Heart right ventricle (tissue), 16 donors: ENCODE measurements at places on chromosomes 6 and 20. TPM values are rescaled to one million over a fixed set of nuclear protein-coding genes. Genes with fewer than 3 reads are reported as not detected.
A peak's percentile ranks its signal among the peaks of the same experiment; 100 is the strongest.

- DNase-seq: no peak
Observed at GRCh38 chr6:25888626-25889025, 14.6 kb upstream of the SLC17A3 start.

GRCh38 chr20:9112541-9113515, 43.9 kb downstream of the PLCB4 start:
- no peak for DNase-seq

DNA sequence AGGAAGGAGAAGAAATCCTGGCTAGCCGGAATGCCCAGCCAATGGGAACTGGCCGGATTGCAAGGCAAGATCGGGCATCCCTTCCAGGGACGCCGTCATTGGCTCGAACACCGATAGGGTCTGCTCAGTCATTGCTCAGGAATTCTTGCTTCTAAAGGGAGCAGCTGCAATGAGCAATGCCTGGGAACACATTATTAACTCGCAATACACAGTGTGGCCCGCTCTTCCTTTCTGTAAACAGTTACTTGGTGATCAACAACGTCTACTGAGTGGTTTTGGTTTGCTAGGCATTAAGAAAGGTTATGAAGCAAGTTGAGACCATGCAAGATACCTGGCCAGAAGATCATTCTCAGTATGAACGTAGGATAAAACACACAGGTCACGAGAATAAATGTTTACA, 165.4 kb upstream of the CITED2 start:
- DNase-seq: peak; percentile 56

GRCh38 chr20:32285082-32285620, 7.7 kb downstream of the KIF3B start:
- no peak for DNase-seq

DNA sequence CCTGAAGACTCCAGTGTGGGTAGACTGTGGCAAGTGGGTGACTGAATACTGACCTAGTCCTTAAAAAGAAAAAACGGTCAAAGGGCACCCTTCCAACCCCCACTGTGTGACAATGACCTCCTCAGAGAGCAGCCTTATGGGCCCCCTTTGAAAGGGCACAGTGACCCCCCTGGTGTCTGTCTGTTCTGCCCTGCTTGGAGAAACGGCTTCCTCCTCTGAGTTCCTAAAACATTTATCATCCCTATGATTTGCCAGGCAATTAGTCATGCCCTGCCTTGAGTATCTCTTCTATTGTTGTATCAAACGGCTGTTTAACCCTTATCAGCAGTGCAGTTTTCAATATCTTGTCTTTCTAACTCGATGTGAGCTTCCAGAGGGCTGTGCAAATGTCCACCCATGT, 21.0 kb upstream of the STX16 start:
- no peak for DNase-seq

- no peak for DNase-seq
Observed at GRCh38 chr20:62780204-62780603, 16.1 kb upstream of the MRGBP start.

GRCh38 chr6:9428421-9429172, 986.3 kb downstream of the TFAP2A start:
- DNase-seq: no peak

GRCh38 chr20:17602493-17602892, 32.6 kb downstream of the DSTN start:
- no peak for DNase-seq

DNA sequence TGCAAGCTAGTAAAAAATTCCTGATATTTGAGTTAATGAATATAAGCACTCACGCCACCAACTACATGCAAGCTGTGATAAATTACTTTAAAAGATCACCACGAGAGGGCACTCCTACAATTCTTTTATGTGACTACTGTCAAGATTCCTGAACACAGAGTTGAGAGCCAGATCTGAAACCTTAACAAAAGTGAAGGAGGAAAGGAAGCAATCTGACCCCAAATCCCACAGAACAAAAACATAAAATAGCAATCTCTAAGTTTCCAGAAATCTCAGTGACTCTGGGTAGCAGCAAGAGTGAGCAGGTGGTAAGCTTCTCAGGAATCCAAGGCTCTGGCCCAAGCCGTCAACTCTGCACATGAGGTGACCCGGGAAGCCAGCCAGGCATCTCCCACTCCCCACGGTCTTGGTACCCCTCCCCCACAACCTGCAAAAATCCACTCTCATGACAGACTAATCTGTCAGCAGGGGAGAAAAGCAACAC, 55.1 kb downstream of the STAU1 start:
- DNase-seq: peak; percentile 58

DNA sequence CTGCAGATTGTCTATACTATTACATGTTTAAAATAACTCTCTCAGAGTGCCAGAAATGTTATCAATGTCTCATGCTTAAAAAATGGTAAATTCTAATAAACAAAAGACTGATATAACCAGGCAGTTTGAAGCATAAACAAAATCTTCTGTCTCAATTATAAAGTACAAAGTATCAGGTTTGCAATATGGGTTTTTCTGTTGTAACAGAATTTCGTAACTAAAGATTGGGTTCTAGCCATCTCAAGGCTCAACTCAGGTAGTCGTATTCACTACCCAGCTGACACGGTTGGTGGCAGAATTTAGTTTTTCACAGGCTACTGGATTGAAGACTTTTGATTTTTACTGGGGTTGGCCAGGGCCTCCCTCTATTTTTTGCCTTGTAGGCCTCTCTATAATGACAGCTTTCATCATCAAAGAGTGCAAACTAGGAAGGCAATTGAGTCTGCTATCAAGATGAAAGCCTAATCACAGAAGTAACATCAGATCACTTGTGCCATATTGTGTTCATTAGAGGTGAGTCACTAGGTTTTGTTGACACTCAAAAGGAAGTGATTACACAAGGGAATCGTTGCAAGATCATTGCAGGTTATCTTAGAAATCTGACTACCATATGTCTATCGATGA, 3.6 kb downstream of the CYP39A1 start:
- no peak for DNase-seq

RAB44 gene
- total RNA-seq: not detected

DNA sequence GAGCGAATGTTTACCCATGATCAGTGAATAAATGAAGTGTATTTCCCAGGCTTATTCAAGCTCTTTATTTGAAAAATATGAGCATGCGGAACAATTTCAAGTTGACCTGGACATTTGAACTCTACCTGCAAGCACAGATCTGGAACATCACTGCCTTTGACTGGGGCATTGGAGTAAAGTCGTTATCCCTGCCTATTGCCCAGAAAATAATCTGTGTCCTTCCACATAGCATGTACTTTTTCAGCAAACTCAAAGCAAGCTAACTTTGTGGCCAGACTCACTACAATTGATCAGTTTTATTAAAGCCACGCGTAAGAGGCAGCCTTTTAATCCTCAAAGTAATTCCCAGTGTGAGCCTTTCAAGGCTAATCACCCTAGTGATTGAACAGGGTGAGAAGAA, 73.4 kb upstream of the PAK5 start:
- no peak for DNase-seq

DNA sequence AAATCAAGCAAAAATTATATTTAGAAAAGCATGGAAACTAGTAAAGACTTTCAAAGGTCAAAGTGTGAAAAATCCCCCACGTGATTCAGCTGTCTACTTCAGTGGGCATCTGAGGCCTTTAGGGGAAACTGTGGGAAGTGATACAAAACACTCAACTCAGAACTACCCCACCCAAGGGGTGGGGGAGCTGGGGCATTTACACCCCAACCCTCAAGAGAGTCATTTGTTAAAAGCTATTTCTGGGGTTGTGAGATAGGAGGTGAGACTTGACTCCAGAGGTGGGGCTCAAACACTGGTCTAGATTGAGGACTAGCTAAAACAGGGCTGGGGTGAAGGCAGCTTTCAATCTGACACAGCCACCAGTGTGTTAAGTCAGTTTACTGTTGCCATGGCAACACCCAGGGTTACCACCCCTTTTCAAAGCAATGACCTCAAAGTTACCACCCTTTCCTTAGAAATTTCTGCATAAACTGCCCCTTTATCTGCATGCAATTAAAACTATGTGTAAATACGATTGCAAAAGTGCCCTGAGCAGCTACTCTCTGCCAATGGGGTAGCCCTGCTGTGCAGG, 9.9 kb upstream of the GTSF1L start:
- DNase-seq: no peak

GRCh38 chr6:21393441-21394165, 199.9 kb upstream of the SOX4 start:
- no peak for DNase-seq

- no peak for DNase-seq
Observed at GRCh38 chr6:125939791-125940190, 16.8 kb upstream of the HINT3 start.

DNA sequence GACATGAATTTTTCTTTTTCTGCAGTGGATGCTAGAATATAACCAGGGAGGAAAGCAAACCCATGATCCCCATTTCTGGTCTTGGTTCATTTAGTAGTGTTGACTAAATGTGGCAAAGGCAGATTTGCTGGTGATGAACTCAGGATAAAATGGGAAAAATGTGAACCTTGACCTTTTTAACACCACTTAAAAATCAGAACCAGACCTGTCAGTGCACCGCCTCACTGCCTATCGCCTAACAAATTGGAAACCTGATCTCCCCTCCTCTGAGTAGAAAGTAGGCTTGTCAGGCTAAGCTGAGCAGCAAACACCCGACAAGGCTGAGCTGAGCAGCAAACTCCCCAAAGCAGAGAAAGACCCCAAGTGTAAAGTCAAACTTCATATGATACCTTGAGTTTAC, 254.8 kb downstream of the FOXC1 start:
- DNase-seq: no peak

SIRPD gene
- not detected for total RNA-seq

DNA sequence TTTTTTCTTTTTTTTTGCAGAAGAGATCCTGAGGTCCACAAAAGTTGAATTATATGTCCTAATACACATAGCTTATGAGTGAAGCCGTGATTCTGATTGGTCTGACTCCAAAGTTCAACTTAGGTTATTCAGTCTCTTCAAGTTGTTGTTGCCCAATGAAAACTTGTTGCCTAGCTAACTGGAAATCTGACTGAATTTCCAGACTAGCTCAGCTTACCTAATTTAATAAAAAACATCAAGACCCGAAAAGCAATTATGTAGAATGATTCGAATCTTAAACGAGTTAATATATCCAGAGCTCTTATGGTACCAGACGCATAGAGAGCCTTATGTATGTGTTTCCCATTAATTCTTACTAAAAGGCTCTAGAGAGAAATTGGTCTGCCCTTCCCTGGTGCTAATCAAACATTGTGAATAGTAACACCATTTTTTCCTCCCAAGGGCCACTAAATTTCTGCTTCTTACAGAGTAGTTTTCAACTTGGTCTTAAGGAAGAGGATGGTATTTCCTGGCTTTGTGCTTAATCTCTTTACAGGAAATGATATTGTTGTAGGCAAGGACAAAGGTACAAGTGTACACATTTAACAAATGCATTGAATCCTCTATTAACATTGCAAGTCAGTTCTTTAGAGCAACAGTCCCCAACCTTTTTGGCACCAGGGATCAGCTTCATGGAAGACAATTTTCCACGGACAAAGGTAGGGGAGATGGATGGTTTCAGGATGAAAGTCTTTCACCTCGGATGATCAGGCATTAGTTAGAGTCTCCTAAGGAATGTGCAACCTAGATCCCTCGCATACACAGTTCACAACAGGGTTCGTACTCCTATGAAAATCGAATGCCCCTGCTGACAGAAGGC, 107.9 kb downstream of the TSHZ2 start:
- DNase-seq: no peak

- DNase-seq: no peak
Observed at GRCh38 chr6:16800942-16801341, 39.7 kb upstream of the ATXN1 start.

DNA sequence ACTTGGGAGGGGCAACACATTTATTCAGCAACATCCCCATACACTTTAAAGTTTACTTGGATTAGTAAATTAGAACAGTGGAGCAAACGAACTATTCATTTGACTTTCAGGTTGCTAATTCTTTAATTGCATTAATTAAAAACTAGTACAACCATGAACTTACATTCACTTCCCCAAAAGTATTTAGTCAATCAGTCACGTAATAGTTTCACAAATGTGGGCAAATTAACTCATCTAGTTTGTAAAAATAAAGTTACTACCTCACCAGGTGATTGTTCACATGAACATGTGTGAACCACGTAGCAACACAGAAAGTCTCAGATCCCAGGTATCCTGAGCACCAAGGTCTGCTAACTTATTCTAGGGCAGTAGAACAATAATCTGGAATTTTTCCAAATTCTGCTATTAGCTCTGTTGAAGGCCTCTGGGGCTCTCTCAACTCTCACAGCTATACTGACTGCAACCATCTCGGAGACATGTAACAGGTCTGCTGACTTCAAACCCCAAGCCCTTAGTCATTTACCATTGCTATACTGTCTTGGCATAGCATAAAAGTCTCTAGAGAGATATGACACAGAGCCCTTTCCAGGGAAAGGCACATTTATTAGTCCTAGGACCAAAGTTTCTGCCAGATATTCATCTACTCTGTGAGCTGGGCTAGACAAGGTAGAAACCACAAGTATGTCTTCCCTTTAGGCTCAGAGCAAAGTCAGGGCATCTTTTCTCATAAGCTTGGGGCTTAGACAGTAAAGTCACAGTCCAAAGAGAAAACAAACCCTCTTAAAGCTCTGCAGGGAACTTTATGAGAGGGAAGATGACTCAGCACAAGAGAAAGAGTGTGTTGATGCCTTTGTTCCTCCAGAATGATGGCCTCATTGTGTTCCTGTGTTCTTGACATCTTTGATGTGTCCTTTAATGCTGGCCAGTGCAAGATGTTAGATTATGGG, 50.9 kb upstream of the CCDC28A start:
- DNase-seq: no peak

INSM1 gene
- not detected for total RNA-seq

DNA sequence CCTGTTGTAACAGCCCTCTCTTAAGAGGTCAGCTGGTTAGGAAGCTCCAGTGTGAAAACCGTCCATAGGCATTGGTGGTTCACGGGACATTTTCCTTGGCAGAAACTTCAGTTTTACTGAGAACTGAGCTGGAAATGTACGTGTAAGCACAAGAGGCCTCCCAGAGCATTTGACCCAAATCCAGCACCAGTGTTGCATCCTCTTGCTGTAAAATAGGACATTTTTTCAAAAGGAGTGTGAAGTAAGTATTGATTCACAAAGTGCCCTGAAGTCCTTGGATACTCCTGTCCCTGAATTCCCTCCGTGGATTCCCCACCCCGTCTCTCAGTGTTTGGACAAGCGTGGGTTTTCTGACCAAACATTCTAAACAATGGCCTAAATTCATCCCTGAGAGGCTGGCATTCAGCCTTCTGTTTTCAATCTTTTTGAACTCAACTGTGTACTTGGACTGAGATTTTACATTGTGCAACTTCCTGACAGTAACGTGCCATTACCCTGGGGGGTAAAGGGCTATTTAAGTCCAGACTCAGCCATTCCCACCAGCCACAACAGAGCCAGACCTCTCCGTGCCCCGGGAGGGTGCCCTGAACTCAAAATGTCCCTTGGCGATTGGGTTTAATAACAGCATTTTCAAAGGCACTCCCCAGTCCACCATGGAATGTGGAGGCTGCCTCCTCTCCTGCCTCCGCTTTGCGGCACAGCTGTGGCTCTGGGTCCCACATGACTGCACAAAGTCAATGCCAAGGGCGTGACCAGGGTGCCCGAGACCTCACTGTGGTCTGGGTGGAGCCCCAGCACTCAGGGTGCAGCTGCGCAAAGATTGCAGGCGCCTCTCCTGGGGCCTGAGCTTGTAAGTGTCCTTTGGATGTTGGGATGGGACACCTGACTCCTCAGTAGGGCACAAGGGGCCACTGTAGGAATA, 92.7 kb upstream of the AFDN start:
- DNase-seq: no peak
